ENCODE measurements at places on chromosomes 4 and X.

- DNase-seq, result no peak
These were observed 443.6 kb upstream of the AR start for GRCh38 chrX:67100031-67100884.

DNA sequence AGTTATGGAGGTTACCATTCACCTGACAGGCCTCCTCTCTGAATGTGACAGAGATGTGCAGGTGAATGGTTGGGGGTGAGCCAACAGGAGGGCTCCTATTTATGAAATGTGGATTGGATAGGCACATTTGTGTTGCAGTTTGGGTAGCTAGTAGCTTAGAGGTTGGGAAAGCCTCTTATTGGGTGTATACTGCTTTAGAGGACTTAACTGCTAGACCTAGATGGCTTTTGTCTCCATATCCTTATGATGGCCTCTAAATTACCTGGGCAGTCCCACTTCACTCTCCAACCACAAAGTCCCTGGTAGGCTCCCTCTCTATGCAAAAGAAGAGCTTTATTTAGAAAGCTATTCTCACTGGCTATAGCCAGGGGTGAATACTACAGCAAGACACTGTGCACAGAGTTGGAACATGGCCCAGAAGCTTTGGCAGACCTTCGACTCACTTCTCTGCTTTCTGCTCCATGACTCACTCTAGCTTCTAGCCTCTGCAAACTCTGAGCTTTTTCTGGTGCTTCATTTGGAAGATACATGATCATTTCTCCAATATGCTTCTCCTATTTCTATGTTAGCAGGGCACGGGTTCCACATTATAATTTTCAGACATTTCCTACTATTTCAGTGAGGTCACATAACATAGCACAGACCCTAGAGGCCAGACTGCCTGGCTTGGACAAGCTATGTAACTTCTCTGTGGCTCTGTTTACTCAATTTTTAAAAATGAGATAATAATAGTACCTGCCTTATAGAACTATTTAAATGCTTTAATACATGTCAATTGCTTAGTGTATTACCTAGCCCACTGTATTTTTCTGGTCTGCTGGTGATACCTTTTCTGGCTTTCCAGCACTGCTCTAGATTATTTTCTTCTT, 6.0 kb upstream of the VGLL1 start:
- no peak for DNase-seq

GRCh38 chr4:154456240-154456639, 35.4 kb downstream of the DCHS2 start:
- DNase-seq, result no peak

GRCh38 chrX:13090027-13090338, 45.6 kb upstream of the FAM9C start:
- no peak for DNase-seq

GRCh38 chr4:9904976-9905587, 116.2 kb downstream of the SLC2A9 start:
- no peak for DNase-seq

DNA sequence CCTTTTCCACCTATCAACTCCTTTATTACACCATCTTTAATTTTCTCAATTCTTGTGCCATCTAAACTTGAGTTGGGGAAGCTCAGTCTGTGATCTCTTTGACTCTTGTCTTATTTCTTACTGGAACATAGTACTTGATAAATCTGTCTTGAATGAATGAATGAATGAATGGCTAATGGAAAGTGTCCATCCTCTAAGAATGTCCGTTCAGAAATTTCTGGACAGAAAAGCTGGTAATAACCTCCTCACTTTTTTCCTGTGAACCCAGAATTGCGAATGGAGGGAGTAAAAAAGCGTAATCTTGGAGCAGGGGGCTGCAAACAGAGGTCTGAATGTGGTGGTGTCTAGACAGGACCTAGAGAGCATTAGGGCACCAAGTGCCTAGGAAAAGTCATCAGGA, 9.4 kb upstream of the CLTRN start:
- DNase-seq, result no peak

- DNase-seq, result no peak
These were observed 333.3 kb upstream of the DDX53 start for GRCh38 chrX:22666441-22666840.

- no peak for DNase-seq
These were observed 24.2 kb downstream of the MID2 start for GRCh38 chrX:107849747-107850421.

GRCh38 chr4:14117575-14118238, 490.2 kb upstream of the BOD1L1 start:
- DNase-seq, result no peak

GRCh38 chr4:16056681-16057385, 27.0 kb downstream of the PROM1 start:
- no peak for DNase-seq

DNA sequence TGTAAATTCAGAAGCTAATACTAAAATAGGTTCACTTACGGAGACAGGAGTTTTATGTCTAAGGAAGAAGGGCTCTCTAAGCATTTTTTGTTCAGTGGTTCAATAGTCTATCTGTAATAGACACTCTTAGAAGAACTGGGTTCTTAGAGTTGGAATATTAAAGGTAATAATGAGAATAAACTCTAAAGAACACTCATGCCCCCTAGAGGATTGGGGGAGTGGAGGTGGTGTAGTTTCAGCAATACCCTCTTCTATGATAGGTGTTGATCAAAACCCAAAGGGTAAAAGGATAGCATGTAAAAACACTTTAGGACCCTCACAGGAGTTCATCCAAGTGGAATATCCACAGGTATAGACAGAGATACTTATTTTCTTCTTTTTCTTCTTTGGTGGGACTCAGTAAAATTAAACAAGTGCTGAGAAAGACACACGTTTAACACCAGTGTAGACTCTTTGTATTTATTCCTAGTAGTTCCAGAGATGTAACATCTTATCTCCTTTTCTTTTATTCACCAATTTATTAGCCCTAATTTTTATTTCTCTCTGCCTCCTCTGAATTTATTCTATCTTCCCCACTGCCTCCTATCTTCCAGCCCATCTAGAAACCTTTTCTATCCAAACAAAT, 25.7 kb upstream of the MND1 start:
- DNase-seq, result no peak

GRCh38 chr4:62235911-62236310, 1035.8 kb downstream of the ADGRL3 start:
- no peak for DNase-seq

DNA sequence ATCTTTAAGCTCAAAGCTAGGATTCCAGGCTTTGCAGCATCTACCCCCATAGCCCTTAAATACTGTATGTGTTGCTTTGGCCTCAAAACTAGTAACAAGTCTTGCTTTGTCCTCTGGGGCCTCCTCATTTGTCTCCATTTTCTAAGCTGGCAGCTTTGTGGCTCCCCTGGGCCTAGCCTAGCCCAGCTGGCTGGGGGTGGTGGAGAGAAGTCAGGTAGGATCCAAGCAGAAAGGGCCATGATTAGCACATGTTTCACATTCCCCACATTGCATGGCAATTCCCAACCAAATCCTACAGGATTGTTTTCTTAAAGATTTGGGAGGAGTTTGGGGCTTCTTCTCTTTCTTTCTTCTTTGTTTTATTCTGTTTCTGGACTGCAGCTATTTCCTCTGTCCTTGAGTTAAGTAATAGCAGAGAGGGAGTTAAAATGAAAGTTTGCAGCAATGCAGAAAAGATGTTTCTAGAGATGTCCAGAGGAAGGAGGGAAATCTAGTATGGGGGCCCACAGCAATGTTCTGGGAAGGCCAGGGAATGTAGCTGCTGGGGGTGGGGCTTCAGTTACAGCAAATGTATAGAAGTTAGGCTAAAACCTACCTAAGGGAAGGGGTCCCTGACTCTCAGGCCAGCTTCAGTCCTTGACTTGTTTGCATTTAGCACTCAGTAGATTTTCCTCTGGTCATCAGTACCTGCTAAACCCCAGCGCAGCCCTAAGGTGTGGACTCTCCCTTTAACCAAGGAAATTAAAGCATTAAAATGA, 92.1 kb downstream of the SHROOM4 start:
- DNase-seq, result no peak

DNA sequence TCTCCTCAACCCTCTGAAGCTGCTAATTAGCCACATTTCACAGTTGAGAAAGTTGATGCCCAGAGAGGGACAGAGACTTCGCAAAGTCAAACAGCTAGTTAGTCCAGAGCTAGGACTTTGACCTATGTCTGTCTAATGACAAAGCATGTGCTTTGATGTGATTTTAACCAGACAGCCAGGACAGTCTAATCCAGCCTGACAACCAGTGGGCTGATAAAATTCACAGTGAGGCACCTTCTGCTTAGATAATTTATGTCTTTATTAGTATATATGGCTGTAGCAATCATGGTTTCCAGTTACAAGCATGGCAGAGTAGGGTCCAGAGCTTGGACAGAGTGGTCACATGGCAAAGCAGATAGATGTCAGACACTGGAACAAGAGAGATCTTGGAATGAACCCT, 133.6 kb upstream of the C1QTNF7 start:
- no peak for DNase-seq

DNA sequence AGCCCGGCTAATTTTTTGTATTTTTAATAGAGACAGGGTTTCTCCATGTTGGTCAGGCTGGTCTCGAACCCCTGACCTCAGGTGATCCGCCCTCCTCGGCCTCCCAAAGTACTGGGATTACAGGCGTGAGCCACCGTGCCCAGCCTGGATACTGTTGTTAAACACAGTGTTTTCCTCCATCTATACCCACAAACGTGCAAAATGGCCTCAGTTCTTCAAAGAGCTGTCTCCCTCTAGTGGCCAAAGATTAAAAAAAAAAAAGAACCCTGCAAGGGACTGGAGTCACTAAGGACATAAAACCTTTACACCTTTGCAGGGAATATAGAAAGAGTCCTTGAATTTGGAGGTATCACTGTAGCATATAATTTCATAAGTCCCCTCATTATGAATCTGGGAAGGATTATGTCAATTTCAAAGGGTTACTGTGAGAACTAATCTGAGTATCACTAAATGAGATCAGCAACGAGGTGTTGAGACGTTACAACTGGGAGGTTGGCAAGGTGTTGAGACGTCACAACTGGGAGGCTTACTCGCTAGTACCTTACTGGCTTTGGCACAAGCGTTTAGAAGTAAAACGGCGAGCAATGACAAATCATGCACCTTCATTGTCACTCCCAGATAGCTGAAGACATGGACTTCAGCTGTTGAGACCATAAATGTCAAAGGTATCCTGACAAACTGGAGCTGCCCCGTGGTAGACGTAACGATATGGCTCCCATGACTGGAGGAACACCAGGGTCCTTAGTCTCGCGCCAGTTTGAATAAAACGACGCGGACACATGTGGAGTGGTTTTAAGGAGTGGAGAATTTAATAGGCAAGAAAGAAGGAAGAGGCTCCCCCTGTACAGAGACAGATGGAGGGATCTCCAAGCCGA, 33.4 kb upstream of the ENPP6 start:
- no peak for DNase-seq

DNA sequence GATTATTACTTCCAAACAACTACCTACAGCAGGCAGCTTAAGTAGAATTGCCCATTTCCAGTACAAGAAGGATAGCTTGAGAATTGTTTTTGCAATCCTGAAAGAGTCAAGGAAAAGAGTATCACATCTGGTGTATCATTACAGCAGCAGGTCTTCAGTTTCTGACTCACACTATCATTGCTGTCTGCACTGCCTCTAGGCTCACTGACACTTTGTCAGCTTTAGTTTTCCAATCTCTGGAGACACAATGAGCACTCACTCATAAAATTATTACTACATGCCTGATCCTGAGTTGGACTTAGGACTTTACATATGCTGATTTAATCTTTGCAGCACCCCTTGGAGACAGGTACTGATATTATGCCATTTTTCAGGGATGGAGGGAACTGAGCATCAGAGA, 244.6 kb upstream of the BOD1L1 start:
- no peak for DNase-seq

GRCh38 chr4:176387571-176387970, 67.8 kb downstream of the SPCS3 start:
- DNase-seq, result no peak

DNA sequence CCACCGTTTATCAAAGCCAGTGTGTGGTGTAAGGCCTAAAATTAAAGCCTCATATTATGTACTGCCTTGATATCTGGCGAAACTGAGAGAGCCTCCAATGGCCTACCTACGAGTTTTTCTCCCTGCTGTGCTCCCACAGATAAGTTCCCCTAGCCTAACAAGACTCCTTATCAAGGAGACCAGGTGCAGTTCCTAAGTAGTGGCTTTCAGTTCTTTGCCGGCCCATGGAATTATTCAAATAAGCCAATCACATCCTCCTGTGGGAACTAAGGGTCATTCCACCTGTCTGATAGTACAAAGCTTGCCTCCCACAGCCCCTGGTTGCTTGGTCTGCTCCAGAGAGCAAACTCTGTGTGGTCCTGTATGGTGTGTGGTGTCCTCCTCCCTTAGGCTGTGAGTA, 99.8 kb upstream of the TEX13C start:
- no peak for DNase-seq

Measured in stimulated activated CD8-positive, alpha-beta memory T cell treated with anti-CD3 and anti-CD28 coated beads, Interleukin-4, amount 100 ng/mL, for 24 hours (primary cell).